ENCODE measurements at places on chromosomes 1 and 21.

DNA sequence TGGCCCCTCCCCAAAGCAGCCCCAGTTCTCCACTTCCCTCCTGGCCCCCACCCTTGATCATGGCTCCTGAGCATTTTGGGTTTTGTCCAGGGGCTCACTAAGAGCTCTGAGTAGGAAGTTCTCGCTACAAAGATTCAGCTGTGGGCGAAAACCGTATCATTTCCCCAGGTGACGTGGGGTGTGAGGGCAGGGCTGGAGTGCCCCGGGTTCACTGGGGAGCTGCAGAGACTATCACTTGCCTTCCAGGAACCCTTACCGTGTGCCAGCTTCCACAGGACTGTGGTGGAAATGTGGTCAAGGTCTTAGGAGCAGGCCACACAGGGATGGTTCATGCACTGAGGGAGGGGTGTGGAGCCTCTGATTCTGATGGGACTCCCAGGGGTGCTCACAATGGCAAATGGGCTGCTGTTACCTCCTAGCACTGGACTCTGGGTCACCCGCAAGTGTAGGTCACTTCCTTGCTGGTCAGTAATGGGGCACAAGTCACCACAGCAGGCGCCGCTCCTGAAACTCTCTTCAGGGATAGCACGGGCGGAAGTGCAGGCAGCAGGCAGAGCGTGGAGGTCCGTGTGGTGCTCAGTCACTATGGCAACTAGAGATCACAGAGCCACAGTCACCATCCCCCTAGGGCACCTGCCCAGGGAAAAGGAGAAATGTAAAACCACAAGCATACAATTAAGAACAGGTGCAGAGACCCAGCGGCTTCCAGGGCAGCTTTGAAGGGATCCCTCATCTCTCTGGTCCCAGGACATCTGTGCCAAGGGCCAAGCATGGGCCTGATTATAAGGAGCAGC is 35.4 kb downstream of the RSPH1 start:
- DNase-seq, result no peak

DNA sequence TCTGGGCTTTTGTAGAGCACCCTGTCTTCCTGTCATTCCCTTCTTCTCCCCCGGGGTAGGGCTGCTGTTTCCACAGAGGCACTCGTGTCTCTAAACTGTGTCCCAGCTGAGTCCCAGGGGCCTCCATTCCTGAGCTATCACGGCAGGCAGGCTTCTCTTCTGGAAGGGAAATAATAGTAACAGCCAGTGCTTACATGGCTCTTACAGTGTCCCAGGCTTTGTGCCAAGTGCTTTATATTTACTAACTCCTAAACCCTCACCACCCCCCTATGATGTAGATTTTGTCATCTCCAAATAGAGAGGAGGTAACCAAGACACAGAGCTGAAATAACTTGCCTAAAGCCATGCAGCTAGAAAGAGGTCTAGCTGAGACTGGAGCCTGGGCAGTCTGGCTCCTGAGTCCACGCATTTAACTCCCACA is 1.4 kb upstream of the CELF3 start:
- DNase-seq, result no peak

GRCh38 chr1:227919906-227920305 is 27.8 kb downstream of the WNT9A start:
- no peak for DNase-seq

GRCh38 chr1:98781906-98782305 is 120.4 kb downstream of the SNX7 start:
- no peak for DNase-seq

DNA sequence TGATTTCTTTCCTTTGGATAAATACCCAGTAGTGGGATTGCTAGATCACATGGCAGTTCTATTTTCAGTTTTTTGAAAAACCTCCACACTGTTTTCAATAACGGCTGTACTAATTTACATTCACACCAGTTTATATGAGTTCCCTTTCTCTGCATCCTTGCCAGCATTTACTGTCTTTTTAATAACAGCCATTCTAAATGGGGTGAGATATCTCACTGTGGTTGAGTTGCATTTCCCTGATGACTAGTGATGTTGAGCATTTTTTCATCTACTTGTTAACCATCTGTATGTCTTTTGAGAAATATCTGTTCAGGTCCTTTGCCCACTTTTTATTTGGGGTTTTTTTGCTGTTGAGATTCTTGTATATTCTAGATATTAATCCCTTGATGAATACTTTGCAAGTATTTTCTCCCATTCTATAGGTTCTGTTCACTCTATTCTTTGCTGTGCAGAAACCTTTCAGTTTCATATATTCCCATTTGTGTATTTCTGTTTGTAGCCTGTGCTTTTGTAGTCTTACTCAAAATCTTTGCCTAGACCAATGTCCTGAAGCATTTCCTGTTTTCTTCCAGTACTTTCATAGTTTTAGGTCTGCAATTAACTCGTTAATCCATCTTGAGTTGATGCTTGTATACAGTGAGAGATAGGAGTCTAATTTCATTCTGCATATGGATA is 7.3 kb downstream of the HENMT1 start:
- DNase-seq, result no peak

DNA sequence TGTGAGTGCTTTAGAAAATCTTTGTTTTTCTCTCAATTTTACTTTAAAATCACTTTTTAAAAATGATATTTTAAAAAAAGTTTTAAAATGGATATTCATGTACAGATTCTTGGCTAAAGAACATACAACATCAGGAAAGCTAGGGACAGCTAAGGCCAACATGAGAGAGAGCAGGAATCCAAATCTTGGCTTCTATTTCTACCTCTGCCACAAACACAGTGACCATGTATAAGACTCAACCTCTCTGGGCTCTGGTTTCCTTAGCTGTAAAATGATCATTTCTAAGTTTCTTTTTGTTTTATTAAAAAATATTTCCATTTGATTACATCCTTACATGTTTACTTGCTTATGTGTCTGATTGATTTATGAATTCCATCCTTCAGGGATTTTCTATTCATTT is 1.2 kb downstream of the VCAM1 start:
- no peak for DNase-seq

GRCh38 chr1:218348628-218349071 is 3.5 kb downstream of the TGFB2 start:
- no peak for DNase-seq

DNA sequence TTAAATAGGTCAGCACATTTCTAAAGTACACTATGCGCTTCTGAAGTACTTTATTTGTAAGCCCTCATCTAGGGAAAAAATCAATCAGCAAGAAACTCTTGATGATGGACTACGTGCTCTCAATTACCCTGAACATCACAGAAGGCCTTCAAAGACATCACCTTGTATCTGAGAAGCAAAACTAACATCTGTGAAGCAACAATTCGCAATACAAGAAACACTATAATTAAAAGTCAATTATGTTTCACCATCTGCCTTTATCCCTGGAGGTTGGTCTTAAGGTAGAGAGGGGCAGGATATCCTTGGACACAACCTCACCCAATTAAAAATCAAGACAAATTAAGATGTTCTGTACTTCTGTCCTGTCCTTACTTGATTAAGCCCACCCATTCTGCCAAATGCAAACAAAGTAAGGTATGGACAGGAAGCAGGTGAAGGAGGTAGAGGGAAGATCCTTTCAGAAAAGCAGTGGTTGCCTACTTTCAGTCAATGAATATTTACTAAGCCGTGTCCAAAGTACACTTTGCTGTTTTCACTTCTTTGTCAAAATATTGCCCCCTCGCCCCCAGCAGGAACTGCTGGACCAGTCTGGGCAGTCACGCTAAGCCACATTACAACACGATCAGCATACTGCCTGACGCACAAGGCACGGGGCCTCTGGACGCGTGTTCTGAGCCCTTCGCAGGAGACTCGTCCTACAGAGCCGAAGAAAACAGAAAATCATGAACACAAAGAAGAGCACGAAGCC is 887 bp downstream of the SLC19A2 start:
- DNase-seq, result peak; percentile 89

DNA sequence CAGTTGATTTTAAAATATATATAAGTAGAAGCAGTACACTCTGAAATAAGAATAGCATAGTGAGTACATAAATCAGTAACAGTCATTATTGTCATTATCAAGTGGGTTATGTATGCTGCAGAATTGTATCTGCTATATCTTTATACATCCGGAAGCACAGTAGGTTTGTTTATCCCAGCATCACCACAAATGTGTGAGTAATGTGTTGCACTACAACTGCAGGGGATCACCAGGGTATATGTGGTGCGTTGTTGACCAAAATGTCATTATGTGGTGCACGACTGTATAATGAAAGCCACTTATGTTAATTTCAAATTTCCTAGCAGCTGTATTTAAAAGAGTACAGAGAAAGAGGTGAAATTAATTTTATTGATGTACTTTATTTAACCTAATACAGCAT is 87.7 kb upstream of the GADD45A start:
- DNase-seq, result no peak

GRCh38 chr1:11492235-11492634 is 13.3 kb downstream of the DISP3 start:
- peak; percentile 12 for DNase-seq

GRCh38 chr1:7527733-7528045 is 243.4 kb upstream of the VAMP3 start:
- no peak for DNase-seq

DNA sequence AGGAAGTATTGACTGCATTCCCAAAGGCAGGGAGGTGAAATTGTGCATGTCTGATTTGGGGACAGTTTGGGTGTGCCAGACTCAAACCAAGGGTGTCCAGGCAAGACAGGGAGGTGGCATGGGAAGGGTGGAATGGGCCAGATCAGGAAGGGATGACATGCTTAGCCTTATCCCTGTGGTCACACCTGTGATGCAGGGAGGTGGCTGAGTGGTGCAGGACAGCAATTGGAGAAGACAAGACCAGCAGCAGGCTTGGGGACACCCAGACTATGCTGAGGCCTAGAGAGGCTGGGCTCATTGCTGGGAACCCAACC is 4.0 kb downstream of the FOXO6 start:
- no peak for DNase-seq

- DNase-seq, result no peak
Observed at GRCh38 chr1:82625537-82625936, 824.8 kb downstream of the ADGRL2 start.

DNA sequence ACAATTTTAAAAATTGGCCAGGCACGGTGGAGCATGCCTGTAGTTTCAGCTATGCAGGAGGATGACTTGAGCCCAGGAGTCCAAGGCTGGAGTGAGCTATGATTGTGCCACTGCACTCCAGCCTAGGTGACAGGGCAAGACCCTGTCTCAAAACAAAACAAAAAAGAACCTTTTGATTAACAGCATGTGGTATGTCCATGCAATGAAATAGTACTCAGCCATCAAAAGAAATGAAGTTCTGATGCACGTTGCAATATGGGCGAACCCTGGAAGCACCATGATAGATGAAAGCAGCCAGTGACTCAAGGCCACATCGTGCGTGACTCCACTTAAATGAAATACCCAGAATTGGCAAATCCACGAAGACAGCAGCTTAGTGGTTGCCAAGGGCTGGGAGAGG is 47.5 kb downstream of the FBXO2 start:
- DNase-seq, result no peak

DNA sequence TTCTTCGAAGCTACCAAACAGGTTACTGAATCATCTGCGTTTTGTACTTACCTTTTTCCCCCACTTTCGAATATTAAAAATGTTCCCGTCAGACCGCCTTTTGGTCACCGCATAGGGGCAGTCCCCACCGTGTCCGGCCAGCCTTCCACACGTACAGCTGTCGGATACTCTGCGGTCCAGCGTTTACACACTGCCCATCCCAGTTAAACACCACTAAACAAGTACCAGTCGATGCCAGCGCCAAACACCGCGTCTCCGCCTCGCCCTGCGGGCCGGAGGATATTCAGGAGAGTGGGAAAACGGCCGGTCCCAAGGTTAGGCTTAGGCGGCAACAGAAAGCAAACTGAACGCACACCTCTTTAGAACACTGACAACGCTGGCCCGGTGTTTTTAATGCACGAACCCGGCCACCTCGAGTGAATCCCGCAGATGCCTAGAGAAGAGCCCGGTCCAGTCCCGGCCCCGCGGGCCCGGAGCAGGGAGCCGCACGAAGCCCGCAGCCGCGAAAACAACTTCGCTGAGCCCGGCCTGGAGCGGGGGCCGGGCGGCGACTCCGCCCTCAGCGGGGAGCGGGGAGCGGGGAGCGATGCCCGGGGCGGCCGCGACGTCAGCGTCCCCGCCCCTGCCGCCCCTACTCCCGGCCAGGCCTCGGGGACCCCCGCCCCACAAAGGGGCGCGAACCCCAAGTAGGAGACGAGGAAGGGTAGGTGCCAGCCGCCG is 730 bp upstream of the PHF13 start:
- peak; percentile 84 for DNase-seq

DNA sequence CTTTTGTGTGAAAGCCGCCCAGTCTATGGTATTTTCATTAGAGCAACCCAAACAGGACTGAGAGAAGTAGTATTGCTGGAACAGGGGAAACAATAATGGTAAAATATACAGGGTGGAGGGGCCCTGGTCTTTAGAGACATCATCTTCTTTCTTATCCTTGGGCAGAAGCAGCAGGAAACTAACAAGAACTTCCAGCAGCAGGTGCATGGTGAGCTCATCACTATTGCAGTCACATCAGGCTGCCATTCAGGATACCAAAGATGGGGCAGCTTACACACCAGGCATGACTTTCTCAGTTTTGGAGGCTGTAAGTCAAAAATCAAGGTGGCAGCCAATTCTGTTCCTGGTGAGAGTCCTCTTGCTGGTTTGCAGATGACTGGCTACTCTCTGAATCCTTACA is 478.3 kb upstream of the RUNX1 start:
- no peak for DNase-seq

DNA sequence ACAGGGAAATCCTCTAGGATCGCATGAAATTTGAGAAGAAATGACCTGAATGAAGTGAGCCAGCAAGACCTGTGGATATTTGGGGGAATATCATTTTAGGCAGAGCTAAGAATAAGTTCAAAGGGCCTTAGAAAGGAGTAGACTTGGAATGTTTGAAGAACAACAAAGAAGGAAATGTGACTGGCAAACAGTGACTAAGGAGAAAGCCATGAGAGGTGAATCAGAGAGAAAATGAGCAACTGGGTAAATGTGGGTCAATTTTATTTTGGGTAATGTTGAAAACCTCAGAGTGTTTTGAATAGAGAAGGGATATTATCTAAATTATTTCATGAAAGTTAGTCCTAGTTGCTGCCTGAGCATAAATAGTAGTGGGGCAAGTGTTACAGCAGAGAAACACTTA is 672.8 kb downstream of the LMO4 start:
- no peak for DNase-seq

GRCh38 chr1:50522691-50523342 is 99.6 kb upstream of the DMRTA2 start:
- DNase-seq, result no peak

DNA sequence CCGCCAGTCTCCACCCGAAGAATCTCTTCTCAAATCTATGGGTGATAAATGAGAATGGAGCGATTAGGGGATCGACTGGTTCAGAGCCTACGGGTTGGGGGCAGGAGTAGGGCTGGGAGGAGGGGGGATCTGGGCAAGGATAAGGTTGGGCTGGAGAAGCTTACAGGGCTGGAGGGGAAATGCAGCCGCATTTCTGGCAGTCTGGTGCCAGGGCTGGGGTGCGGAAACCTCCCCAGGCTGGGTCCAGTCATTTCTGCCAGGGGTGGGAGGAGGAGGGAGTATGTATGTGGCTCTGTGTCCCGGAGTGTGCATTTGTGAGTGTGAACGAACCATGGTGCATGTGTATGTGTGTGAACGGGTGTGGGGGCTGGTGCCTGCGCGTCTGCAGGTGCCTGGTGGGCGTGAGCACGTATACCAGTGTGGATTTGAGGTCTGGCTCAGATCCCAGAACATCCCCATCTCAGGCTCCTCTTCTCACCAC is 10.2 kb downstream of the C1orf216 start:
- no peak for DNase-seq

GRCh38 chr1:71390518-71390917 is 309.7 kb upstream of the ZRANB2 start:
- no peak for DNase-seq

GRCh38 chr1:206066479-206067171 is 13.7 kb downstream of the RHEX start:
- DNase-seq, result no peak

GRCh38 chr1:70993798-70994197 is 53.8 kb downstream of the PTGER3 start:
- DNase-seq, result no peak
